Heart right ventricle (tissue), 16 donors: ENCODE measurements at places on chromosomes 2 and 18.

GRCh38 chr18:22335731-22336198 lies 82.0 kb downstream of the CTAGE1 start:
- peaks cover 29% of the 10 kb centered on the region for H3K4me1 ChIP-seq
- DNase-seq, result no peak
- H3K27me3 ChIP-seq, result no peaks in the 10 kb centered on the region
- H3K27ac ChIP-seq, result peak overlapping the region; percentile 40

DNA sequence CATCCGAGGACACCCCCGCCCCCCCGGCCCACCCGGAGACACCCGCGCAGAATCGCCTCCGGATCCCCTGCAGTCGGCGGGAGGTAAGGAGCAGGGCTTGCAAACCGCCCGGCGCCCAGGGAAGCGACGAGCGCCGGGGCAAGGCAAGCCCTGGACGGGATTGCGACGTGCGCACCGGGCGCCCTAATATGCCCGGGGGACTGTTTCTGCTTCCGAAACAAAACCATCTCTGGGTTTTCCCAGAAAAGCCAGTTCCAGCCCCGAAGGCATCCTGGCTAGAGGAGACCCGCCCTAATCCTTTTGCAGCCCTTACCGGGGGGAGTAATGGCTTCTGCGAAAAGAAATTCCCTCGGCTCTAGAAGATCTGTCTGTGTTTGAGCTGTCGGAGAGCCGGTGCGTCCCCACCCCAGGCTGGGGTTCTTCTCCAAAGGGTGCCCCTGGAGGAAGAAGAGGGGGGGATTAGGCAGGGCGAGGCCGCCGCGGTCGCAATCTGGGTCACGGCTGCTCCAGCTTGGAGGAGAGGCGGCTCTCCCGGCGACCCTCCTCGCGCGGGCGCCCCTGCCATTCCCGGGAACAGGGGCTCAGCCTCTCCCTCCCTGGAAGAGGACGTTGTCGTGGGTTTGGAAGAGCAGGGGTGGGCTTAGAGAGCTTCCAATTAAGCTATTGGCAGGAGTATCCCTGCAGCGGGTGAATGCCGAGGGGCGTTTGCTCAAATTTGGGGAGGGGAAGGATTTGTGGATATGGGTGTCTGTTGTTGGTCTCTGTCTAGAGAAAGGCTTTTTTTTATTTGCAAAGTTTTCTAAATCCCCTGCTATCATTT lies 521 bp downstream of the MYCN start:
- H3K27me3 ChIP-seq, result peaks cover 26% of the 10 kb centered on the region
- H3K4me3 ChIP-seq, result peak overlapping the region; percentile 57
- H3K36me3 ChIP-seq, result no peaks in the 10 kb centered on the region
- H3K4me1 ChIP-seq, result peaks cover 47% of the 10 kb centered on the region
- no peak overlapping the region for H3K27ac ChIP-seq
- peak; percentile 7 for DNase-seq

GRCh38 chr2:234533626-234534025 lies 36.7 kb upstream of the ARL4C start:
- no peak overlapping the region for H3K4me3 ChIP-seq
- no peaks in the 10 kb centered on the region for H3K36me3 ChIP-seq
- no peak for DNase-seq
- no peaks in the 10 kb centered on the region for H3K4me1 ChIP-seq
- H3K27ac ChIP-seq, result no peak overlapping the region

GRCh38 chr2:73291093-73291460 lies 2.3 kb downstream of the EGR4 start:
- H3K27me3 ChIP-seq, result peaks cover 100% of the 10 kb centered on the region
- H3K36me3 ChIP-seq, result no peaks in the 10 kb centered on the region
- DNase-seq, result peak; percentile 47
- H3K27ac ChIP-seq, result no peak overlapping the region

DNA sequence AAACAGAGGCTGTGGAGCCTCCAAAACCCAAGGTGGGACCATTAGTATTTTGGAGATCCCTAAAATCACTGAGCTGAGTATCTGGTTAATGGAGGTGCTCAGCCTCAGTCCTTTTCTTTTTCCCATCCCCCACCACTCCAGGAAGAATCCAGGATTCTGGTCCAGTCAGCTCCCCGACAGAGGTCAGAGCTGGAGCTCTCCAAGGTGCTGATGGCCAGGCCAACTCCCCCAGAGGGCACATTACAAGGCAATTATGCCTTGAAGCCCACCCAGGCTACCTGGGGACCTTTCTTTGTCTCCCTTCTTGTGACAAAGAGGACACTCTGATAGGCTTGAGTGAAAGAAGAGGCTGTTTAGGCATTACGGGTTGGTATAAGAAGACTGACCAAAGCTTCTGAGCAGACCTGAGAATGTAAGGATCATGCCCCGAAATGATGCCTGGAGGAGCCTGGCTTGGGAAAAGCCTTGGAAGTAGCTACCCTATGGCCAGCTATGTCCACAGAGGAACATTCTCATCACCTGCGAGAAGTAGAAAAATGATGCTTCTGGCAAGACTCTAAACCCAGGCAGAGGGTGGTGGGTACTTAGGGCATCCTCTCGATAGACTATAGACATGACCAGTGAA lies 102.5 kb upstream of the LDAH start:
- H3K36me3 ChIP-seq, result no peaks in the 10 kb centered on the region
- H3K4me1 ChIP-seq, result no peaks in the 10 kb centered on the region
- no peaks in the 10 kb centered on the region for H3K27me3 ChIP-seq
- no peak overlapping the region for H3K4me3 ChIP-seq
- no peak for DNase-seq
- H3K27ac ChIP-seq, result no peak overlapping the region

DNA sequence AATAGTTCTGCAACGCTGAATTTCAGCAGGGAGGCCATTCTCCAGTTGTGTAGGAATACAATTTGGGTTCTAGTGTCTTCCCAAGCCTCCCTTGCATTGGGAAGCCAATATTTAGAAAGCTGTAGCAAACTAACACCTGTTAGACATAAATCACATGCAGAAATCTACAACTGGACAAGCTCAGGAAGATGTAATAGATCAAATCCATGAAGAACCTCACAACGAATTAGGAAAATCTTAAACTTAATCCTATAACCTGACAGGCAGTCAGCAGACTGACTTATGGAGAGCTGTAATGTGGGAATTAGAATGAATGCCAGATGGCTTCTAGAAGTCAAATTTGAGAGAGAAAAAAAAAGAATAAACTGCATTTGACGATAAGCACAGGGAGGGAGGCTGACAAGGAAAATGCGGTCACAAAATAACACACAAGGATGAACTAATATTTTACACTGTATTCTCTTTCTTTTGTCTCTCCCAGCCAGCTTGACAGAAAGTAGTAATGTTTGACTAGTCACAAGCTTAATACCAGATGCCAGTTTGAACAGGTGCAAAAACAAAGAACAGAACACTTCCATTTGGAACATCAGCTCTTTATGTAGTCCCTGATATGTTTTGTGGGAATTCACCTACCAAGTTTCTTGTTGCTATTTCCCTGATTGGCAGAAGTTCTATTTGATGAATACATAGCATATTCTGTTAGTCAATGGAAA lies 50.8 kb upstream of the FANCL start:
- no peaks in the 10 kb centered on the region for H3K4me1 ChIP-seq
- no peak overlapping the region for H3K27ac ChIP-seq
- no peak for DNase-seq
- no peaks in the 10 kb centered on the region for H3K36me3 ChIP-seq

DNA sequence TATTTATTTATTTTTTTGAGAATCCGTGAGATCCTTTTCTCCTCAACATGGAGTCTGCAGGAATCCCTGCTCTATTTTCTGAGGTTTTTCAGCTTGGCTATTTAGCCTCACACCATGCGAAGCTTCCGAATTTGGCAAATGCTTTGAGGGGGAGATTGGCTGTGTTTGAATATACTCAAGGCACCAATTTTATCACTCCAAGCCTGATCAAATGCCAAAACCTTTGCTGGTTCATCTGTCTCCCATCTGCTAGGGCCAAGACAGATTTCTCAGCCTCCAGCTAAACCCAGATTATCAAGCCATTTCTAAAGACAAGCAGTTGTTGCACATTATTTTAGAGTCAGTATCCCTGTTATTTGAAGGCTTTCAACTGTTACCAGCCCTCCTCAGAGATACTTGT lies 295.7 kb downstream of the XIRP2 start:
- H3K36me3 ChIP-seq, result no peaks in the 10 kb centered on the region
- H3K27ac ChIP-seq, result no peak overlapping the region
- H3K27me3 ChIP-seq, result no peaks in the 10 kb centered on the region
- peaks cover 13% of the 10 kb centered on the region for H3K4me1 ChIP-seq

GRCh38 chr2:104378853-104379374 lies 475.0 kb upstream of the POU3F3 start:
- peak overlapping the region; percentile 21 for H3K4me3 ChIP-seq
- no peaks in the 10 kb centered on the region for H3K4me1 ChIP-seq

DNA sequence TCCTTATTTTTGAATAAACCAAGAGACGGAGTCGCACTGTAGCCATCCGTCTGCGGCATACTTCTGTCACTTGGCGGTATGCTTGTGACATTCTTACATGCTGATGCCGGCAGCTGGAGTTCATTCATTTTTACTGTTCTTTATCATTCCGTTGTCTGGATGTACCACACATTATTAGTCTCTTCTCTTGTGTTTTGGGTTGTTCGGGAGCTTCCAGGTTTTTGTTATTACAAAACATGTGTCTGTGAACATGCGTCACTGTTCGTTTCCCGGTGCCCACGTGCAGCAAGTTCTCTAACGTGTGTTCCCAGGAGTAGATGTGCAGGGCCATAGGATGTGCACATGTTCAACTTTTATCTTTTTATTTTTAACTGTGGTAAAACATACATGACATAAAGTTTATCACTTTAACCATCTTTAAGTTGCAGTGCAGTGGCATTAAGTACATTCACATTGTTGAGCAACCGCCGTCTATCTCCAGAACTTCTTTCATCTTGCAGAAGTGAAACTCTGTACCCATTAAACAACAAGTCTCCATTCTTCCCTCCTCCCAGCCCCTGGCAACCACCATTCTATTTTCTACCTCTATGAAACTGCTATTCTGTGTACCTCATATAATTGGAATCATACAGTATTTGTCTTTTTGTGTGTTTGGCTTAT lies 40.1 kb downstream of the MTCL1 start:
- no peak overlapping the region for H3K4me3 ChIP-seq
- H3K4me1 ChIP-seq, result no peaks in the 10 kb centered on the region
- DNase-seq, result no peak
- no peaks in the 10 kb centered on the region for H3K36me3 ChIP-seq
- H3K27me3 ChIP-seq, result no peaks in the 10 kb centered on the region

GRCh38 chr2:43340066-43340465 lies 113.7 kb upstream of the ZFP36L2 start:
- peaks cover 67% of the 10 kb centered on the region for H3K4me1 ChIP-seq
- H3K36me3 ChIP-seq, result no peaks in the 10 kb centered on the region
- H3K4me3 ChIP-seq, result no peak overlapping the region
- H3K27ac ChIP-seq, result peak overlapping the region; percentile 3
- H3K27me3 ChIP-seq, result no peaks in the 10 kb centered on the region

DNA sequence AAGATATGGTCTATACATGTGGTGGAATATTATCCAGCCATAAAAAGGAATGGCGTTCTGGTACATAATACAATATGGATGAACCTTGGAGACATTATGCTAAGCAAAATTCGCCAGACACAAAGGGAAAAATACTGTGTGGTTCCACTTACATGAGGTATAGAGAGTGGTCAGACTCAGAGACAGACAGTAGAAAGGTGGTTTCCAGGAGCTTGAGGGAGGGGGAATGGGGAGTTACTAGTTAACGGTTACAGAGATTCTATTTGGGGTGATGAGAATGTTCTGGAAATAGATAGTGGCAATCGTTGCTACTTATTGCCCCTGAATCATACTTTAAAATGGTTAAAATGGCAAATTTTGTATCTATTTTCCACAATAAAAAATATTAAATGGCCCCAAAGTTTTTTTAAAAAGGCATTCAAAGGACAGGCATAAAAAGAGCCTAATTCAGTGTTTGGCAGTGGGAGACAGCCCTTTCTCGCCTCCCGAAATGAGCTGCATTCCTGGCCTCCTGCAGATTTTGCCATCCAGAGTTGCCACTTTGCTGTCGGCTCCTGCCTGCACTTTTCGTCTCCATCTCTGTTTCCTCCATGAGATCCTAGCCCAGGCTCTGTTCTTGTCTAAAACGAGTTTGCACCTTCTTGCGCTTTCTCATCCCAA lies 13.5 kb downstream of the TNFRSF11A start:
- no peak for DNase-seq
- peaks cover 34% of the 10 kb centered on the region for H3K27me3 ChIP-seq
- H3K4me1 ChIP-seq, result no peaks in the 10 kb centered on the region
- no peak overlapping the region for H3K4me3 ChIP-seq
- H3K36me3 ChIP-seq, result no peaks in the 10 kb centered on the region

GRCh38 chr2:25497229-25497917 lies 155.6 kb upstream of the DNMT3A start:
- no peaks in the 10 kb centered on the region for H3K36me3 ChIP-seq
- no peak overlapping the region for H3K27ac ChIP-seq
- no peak for DNase-seq
- H3K27me3 ChIP-seq, result no peaks in the 10 kb centered on the region
- no peak overlapping the region for H3K4me3 ChIP-seq

- peaks cover 13% of the 10 kb centered on the region for H3K27me3 ChIP-seq
- H3K27ac ChIP-seq, result no peak overlapping the region
- no peak overlapping the region for H3K4me3 ChIP-seq
- no peak for DNase-seq
- H3K4me1 ChIP-seq, result no peaks in the 10 kb centered on the region
Measured at GRCh38 chr2:238910751-238911351, 63.0 kb downstream of the TWIST2 start.

DNA sequence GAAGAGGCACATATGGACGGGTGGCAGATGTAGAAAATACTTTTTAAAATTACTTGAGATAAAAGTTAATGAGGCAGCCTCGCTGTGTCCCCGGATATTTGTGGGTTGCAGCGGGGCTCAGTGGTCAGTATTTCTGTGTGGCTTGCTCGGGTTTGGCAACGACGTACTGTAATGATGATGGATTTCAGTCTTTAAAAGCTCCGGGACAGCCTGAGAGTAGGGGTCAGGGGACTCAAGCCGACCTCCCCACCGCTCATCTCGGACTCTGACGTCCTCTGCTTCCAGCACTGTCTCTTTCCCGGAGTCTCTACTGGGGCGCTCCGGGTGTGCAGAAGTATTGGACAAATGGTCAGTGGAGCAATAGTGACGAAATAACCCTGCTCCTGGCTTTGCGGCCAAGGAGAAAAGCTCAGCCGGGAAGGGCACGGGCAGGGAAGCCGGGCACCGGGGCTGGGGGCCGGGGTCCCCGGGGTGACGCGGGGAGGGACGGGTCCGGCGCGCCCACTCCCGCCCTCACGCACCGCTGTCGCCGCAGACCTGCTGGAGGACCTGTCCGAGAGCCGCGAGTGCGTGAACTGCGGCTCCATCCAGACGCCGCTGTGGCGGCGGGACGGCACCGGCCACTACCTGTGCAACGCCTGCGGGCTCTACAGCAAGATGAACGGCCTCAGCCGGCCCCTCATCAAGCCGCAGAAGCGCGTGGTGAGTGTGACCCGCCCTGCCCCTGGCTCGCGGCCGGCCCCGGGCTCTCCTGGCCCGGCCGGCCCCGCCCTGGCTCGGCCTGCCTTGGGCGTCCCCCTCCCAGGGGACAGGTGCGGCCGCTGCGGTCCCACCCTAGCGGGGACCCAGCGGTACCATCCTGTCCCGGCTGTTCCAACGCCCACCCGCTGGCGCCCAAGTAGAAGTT lies 7.3 kb downstream of the GATA6 start:
- H3K4me3 ChIP-seq, result peak overlapping the region; percentile 36
- peaks cover 50% of the 10 kb centered on the region for H3K36me3 ChIP-seq
- H3K27me3 ChIP-seq, result no peaks in the 10 kb centered on the region
- peak overlapping the region; percentile 96 for H3K27ac ChIP-seq
